Esophagus (tissue), 2 donors: ENCODE measurements at places on chromosomes 7 and 10. TPM values are rescaled to one million over a fixed set of nuclear protein-coding genes. Genes with fewer than 3 reads are reported as not detected.

The SFRP4 gene
- polyA plus RNA-seq: 0.15 TPM

The NSUN6 gene
- polyA plus RNA-seq: 3.8 TPM

The HOXA11 gene
- not detected for polyA plus RNA-seq

The FAM237B gene
- not detected for polyA plus RNA-seq

The PKD1L1 gene
- 0.25 TPM for polyA plus RNA-seq

The ACBD7 gene
- polyA plus RNA-seq: 0.10 TPM

The SPDYE5 gene
- not detected for polyA plus RNA-seq

The SEMA3E gene
- 0.28 TPM for polyA plus RNA-seq
